WTC11 (cell line): ENCODE measurements at places on chromosomes 3 and 15. TPM values are rescaled to one million over a fixed set of nuclear protein-coding genes. Genes with fewer than 3 reads are reported as not detected.

DNA sequence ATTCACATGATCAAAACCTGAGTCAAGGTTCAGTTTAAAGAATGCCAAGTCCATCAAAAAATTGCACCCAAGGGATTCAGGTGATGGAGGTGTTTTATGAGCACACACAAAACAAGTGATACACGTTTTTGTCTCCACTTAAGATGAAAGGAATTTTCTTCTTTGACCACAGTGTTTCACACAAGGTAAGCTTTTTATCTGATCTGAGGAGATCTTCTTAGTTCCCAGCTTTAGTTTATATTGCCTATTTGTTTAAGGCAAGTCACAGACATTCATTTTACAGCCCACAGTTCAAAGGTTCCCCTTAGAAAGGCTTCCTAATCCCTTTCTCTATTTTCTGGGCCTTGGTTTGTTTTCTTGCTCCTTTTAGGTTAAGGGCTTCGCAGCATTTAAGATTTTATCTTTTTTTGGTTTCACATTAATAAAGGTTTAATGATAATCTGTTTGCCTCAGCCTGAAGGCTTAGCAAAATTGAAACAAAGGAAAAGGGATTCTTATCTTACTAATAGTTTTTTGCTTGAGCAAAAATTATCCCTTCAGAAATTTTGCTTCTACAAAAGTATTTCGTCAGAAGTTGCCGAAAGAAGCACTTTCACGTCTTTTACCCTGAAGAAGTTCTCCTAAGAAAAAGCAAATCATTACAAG, 420.5 kb upstream of the NAALADL2 start:
- DNase-seq, result no peak

TF gene
- 9.3 to 10.9 TPM (median 9.3 TPM) in 3 replicates for total RNA-seq

DNA sequence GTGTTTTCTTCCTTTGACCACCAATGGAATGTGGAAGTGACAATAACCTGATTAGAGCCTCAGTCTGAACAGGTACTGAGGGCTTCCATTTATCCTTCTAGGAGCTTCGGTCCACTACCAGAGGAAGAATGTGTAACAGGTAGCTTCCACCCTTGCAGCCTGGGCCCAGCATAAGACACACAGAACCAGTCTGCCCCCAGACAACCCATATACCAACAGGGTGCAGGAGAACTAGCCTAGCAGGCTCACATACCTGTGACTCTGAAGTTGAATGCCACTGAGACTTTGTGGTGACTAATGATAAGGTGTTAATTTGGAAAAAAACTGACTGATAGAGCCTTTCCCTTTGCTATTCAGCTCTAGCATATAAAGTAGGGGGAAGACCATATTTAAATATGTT, 166.2 kb downstream of the NEK10 start:
- DNase-seq, result no peak

RASL12 gene
- 5.6 to 6.8 TPM (median 6.5 TPM) in 3 replicates for total RNA-seq

ZPLD1 gene
- total RNA-seq, result not detected in 3 replicates

TGM4 gene
- not detected in 3 replicates for total RNA-seq

DNA sequence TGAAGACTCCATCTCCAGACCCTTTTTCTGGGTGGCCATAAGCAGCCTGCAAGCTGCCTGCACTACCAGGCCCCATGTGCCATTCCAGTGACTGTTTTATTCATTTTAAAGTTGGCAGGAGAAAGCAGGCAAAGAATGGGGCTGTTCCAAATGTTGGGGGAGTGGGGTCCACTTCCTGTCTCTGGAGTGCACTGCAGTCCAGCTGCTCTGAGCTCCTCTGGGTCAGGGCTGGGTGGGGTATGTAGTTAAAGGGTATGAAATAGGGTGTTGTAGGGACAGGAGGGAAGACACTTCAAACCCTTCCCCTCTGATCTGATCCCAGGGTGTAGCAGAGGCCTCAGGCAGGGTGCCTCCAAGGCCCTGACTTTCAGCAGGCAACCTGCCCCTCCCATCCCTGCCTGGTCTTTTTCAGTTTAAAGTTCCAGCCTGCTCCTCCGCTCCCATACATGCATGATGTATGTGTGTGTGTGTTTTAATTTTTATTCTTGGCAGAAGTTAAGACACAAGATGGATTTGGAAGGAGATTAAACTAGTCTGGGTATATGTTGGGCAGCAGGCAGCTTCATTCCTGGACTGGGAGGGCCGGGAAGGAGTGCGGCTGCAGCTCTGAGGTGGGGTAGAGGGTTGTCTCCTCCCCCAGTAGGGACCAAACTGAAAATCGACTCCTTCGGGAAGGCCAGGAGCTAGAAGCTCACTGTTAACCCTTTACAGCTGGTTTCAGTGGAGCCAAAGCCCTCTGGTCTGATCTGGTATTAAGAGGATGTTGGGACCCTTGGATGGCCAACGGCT, 17.3 kb downstream of the BOC start:
- DNase-seq, result no peak

DNA sequence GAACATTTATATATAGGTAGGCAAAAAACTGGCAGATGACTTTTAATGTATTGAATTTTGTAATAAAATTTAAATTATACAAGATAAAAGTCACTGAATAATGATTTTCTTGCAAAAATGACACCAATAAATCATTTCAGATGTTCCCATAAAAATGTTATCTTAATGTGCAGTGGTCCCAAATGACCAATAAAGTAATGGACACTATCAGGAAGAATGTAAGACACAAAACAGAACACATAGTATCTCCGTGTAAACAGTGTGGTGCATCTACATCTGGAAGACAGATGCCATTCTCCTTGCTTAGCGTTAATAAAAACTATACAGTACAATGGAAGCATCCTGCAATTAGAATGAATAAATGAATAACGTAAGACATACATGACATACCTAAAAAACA, 41.5 kb downstream of the FGF7 start:
- DNase-seq, result no peak

GDPGP1 gene
- 2.6 to 6.7 TPM (median 5.3 TPM) in 3 replicates for total RNA-seq

DNA sequence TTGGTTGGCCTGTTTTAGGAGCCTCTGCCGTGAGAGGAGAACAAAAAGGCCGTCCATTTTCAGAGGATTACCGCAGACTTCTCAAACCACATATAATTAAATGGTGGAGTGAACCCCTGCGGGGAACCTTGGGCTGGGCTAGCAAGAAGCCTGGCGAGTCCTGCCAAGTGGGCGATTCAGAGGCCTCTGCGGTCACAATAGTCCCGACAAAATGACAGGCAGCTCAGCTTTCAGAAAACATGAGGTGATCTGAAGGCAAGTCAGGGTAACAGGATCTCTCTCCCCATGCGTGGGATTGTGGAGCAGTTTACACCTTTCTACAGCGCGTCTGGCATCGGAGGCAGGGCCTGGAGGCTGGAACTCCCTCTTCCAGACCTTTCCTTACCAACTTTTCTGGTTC, 134.8 kb downstream of the ASB7 start:
- DNase-seq, result no peak

DNA sequence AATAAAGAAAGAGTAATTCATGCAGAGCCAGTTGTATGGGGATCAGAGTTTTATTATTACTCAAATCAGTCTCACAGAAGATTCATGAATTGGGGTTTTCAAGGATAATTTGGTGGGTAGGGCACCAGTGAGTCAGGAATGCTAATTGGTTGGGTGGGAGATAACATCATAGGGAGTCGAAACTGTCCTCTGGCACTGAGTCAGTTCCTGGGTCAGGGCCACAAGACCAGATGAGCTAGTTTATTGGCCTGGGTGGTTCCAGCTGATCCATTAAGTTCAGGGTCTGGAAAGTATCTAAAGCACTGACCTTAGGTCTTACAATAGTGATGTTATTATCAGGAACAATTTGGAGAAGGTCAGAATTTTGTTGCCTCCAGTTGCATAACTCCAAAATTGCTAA, 998.6 kb upstream of the EPHA6 start:
- no peak for DNase-seq

DNA sequence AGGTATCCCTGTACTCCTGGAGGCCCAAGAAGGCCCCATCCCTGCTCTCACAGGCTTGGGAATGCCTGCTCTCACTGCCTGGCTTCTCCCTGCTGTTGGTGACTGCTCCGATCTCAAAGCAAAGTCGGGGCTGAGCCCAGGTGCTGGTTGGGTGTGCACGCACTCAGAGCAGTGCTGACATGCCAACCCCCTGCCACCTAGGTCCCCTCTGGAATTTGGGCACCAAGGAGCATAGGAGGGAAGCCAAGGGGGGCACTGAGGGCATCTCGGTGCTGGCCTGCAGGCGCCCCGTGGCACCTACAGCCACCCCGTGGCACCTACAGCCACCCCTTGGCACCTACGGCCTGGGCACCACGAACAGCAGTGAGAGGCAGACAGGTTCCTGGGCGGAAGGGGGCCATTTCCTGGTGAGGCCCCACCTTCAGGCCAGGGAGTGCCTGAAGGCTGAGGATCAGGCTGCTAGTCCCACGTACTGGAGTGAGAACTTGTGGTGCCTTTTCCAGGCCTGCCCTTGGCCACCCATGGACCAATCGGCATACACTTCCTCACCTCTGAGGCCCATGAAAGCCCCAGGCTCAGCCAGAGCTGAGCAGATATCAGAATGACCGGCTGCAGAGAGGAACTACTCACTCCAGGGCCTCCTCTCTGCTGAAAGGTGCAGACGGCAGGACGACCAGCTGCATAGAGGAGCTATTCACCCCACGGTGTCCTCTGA, 15.6 kb upstream of the HTR3E start:
- no peak for DNase-seq

- DNase-seq, result peak; percentile 75
Observed at GRCh38 chr15:73265536-73266153, 103.1 kb downstream of the HCN4 start.

DUOXA2 gene
- total RNA-seq, result 0.11 TPM in 1 of 3 replicates, not detected in the others
